T-helper 2 cell treated with Interferon-gamma antibody and Interleukin-4, amounts not matched to agents 5 μg/mL and 100 μg/mL, for 36 hours (primary cell): ENCODE measurements at places on chromosomes 2 and 18.

- H3K4me1 ChIP-seq, result no peaks in the 10 kb centered on the region
- DNase-seq, result no peak
- no peaks in the 10 kb centered on the region for H3K36me3 ChIP-seq
- H3K27ac ChIP-seq, result no peak overlapping the region
- H3K27me3 ChIP-seq, result peaks cover 11% of the 10 kb centered on the region
- H3K4me3 ChIP-seq, result no peak overlapping the region
Observed at GRCh38 chr2:216274194-216274840, 98.0 kb downstream of the MARCHF4 start.

GRCh38 chr2:134505446-134505845 lies 213.4 kb downstream of the TMEM163 start:
- H3K27ac ChIP-seq, result no peak overlapping the region
- H3K4me1 ChIP-seq, result no peaks in the 10 kb centered on the region
- no peaks in the 10 kb centered on the region for H3K36me3 ChIP-seq
- no peak overlapping the region for H3K4me3 ChIP-seq

GRCh38 chr2:56030901-56031300 lies 107.3 kb upstream of the EFEMP1 start:
- no peaks in the 10 kb centered on the region for H3K36me3 ChIP-seq
- no peaks in the 10 kb centered on the region for H3K27me3 ChIP-seq
- H3K27ac ChIP-seq, result no peak overlapping the region
- no peaks in the 10 kb centered on the region for H3K4me1 ChIP-seq
- DNase-seq, result no peak
- H3K4me3 ChIP-seq, result no peak overlapping the region

DNA sequence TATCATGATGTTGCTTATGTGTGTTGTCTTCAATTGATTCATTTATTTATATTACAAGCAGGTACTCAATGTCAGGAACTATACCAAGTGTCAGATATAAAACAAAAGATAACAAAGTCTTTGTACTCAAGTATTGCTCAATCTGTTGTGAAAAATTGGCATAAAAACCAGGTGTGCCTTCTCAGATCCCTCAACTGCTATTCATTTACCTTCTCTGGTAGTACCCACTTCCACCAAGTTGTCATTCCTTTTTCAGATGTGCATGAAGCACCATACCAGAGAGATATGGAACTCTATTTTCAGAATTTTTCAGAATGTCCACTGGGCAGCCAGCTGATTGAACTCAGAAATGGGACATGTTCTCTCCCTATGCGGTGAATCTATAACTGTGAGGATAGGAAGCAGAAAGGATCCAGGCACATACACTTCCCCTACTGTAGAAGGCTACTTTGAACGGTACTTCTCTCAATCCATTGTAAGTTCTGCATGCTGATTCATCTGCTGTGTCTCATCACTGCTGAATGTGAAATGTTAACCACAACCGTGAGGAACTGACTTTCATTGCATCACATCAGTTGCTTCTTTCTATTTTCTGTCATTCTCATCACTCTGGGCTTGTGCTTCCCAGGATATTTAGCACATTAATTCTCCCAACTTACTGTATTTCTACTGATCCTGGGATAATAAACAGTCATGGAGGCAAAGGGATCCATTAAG lies 1621.3 kb downstream of the SUCLG1 start:
- H3K27me3 ChIP-seq, result no peaks in the 10 kb centered on the region
- no peaks in the 10 kb centered on the region for H3K4me1 ChIP-seq
- no peaks in the 10 kb centered on the region for H3K36me3 ChIP-seq
- DNase-seq, result no peak
- H3K27ac ChIP-seq, result no peak overlapping the region
- H3K4me3 ChIP-seq, result no peak overlapping the region

DNA sequence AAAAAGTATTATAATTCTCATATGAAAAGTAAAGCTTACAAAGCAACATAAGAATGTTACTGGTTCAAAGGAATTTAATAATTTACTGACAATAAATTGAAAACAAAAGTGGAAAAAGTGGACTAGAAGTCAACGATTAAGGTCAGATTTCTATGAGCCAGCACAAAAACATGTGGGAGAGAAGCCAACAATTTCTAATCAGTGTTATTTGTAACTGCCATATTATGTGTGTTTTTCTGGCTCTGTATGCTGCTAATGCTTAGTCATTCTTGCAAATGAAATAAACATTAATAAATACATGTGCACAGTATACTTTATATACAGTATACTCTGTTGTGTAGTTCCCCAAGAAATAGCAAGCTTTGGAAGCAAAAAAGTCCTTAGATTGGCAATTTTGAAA lies 301.3 kb upstream of the RGPD4 start:
- H3K4me3 ChIP-seq, result no peak overlapping the region
- DNase-seq, result no peak
- H3K27ac ChIP-seq, result no peak overlapping the region
- no peaks in the 10 kb centered on the region for H3K27me3 ChIP-seq

DNA sequence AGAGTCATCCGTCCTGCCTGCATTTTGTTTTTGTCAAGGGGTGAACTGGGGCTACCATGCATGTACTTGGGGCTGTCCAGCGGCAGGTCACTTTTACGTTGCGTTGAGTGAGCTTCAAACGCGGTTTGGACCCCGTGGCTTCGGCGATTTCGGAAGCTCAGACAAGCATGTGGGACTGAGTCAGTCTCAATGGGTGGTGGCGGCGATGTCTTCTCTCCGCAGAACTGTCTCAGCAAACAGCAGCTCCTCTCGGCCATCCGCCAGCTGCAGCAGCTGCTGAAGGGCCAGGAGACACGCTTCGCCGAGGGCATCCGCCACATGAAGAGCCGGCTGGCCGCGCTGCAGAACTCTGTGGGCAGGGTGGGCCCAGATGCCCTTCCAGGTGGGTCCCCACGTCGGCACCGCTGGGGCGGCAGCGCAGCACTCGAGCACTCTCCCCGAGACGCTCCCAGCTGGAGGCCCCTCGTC lies 21.3 kb downstream of the FBLN7 start:
- no peak for DNase-seq
- no peak overlapping the region for H3K27ac ChIP-seq
- H3K36me3 ChIP-seq, result no peaks in the 10 kb centered on the region
- peaks cover 21% of the 10 kb centered on the region for H3K4me1 ChIP-seq
- H3K4me3 ChIP-seq, result no peak overlapping the region
- no peaks in the 10 kb centered on the region for H3K27me3 ChIP-seq

- DNase-seq, result no peak
- H3K36me3 ChIP-seq, result peaks cover 15% of the 10 kb centered on the region
- peak overlapping the region; percentile 100 for H3K27ac ChIP-seq
- no peaks in the 10 kb centered on the region for H3K27me3 ChIP-seq
Observed at GRCh38 chr2:60883896-60884295, 2.5 kb downstream of the REL start.

- H3K36me3 ChIP-seq, result peaks cover 61% of the 10 kb centered on the region
- peak; percentile 46 for DNase-seq
- H3K27me3 ChIP-seq, result no peaks in the 10 kb centered on the region
- peak overlapping the region; percentile 54 for H3K4me3 ChIP-seq
- H3K4me1 ChIP-seq, result peaks cover 33% of the 10 kb centered on the region
- H3K27ac ChIP-seq, result peak overlapping the region; percentile 90
Observed at GRCh38 chr2:27638037-27638637, 9.3 kb downstream of the GPN1 start.

- no peak overlapping the region for H3K27ac ChIP-seq
- no peak overlapping the region for H3K4me3 ChIP-seq
- no peaks in the 10 kb centered on the region for H3K4me1 ChIP-seq
- no peak for DNase-seq
- H3K36me3 ChIP-seq, result no peaks in the 10 kb centered on the region
Observed at GRCh38 chr2:128600581-128601297, 282.1 kb upstream of the HS6ST1 start.

GRCh38 chr18:57220480-57220879 lies 73.6 kb downstream of the BOD1L2 start:
- H3K36me3 ChIP-seq, result no peaks in the 10 kb centered on the region

DNA sequence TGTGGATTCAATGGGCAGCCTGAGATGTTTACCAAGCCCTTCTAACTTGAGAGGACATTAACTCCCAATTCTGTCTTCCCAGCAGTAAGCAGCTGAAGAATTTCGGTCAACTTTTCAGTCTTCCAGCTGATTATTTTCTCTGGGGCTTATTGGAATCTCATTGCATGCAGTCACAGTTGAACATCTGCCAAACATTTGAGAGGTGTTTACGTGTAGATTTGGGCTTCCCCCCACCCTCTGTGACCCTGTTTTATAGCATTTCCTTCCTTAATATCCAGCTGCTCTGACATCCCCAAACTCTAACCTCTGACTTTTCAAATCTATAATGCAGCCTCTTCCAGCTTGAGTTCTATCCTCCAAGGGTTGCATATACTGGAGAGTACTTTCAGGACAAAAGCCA lies 16.5 kb upstream of the VIT start:
- no peaks in the 10 kb centered on the region for H3K36me3 ChIP-seq
- peaks cover 25% of the 10 kb centered on the region for H3K27me3 ChIP-seq

DNA sequence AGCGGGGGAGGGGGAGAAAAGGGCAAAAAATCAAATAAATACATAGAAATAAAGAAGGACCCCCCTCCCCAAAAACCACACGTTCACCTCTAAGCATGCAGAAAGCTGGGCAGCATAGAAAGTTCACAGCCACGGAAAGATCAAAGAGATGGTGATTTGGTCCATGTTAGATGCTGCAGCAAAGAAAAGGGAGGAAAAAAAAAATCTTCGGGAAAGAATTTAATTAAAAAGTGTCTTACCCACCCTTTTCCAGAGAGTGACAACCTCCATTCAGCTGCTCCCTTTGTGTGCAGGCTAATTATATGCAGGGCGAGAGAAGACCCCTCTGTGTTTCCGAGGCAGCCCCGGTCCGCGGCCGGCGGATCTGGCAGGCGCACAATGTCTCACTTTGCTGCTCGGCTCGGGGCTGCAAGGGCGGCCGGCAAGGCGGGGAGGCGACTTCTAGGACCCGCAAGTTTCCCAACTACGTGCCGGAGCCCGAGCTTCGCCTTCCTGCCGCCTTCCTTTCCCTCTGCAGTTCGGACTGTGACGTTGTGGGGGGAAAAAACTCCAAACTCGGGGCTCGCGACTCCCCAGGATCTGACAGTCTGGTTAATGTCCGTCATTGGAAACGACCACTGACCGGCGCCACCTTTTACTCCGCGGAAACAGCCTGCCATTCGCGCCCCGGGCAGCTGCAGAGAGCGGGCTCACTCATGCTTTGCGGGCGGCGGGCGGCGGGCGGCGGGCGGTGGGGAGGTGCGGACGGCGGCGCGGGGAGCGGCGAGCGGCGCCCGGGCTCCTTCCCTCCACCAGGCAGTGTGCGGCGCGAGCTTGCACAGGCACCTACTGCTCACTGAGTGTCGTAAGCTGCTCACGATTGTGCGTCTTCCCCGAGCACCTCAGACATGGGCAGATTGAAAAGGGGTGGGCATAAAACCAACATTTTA lies at the start of gene LRRTM1:
TSS of gene LRRTM1 (minus strand) at position 844 of the 929 bp plus-strand sequence. CDS start 933 bp downstream, outside the sequence.
- H3K4me3 ChIP-seq, result no peak within 1 kb of the TSS
- no peak for DNase-seq
- no peak within 1 kb of the TSS for H3K27ac ChIP-seq
- no peaks in the 10 kb centered on the region for H3K36me3 ChIP-seq
- no peaks in the 10 kb centered on the region for H3K4me1 ChIP-seq
- H3K27me3 ChIP-seq, result peaks cover 42% of the 10 kb centered on the region

- H3K27me3 ChIP-seq, result no peaks in the 10 kb centered on the region
- no peak overlapping the region for H3K4me3 ChIP-seq
- peaks cover 24% of the 10 kb centered on the region for H3K4me1 ChIP-seq
- peaks cover 5% of the 10 kb centered on the region for H3K36me3 ChIP-seq
- DNase-seq, result no peak
Observed at GRCh38 chr2:26770986-26771586, 7.0 kb downstream of the SLC35F6 start.

DNA sequence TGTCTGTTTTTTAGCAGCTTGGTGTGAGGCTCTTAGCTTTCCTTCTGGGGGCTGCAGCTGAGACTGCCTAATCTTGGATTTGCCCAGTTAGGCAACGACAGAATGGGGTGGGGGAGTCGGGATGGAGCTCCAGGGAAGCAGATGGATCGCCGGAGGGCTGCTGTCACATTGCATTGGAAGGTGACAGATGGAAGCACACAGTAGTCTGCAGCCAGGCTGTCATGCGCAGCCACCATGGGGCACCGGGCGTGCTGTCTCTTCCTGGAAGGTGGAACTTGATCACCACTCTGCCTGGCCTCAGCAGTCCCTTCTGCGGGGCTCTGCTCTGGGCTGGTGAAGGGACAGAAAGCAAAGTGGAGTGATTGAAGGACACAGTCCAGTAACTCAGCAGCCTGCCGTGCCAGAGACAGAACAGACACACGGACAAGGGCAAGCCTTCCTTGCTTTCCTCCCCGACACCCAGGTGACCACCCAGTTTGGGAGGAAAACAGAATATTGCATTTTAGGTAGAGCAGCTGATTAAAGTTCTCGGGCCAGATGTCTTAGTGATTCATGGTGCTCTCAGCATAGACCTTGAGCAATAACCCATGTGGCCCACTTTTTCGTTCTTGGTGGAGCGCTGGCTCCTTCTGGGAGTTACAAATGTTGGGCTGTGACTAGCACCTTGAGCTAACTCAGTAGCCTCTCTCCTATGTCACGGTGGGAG lies 40.9 kb downstream of the RNF144A start:
- H3K27me3 ChIP-seq, result no peaks in the 10 kb centered on the region
- H3K4me3 ChIP-seq, result no peak overlapping the region
- H3K4me1 ChIP-seq, result peaks cover 15% of the 10 kb centered on the region
- H3K36me3 ChIP-seq, result peaks cover 18% of the 10 kb centered on the region
- no peak overlapping the region for H3K27ac ChIP-seq

- H3K4me1 ChIP-seq, result peaks cover 33% of the 10 kb centered on the region
- H3K27me3 ChIP-seq, result no peaks in the 10 kb centered on the region
Observed at GRCh38 chr2:127523269-127523939, 2.9 kb downstream of the IWS1 start.

DNA sequence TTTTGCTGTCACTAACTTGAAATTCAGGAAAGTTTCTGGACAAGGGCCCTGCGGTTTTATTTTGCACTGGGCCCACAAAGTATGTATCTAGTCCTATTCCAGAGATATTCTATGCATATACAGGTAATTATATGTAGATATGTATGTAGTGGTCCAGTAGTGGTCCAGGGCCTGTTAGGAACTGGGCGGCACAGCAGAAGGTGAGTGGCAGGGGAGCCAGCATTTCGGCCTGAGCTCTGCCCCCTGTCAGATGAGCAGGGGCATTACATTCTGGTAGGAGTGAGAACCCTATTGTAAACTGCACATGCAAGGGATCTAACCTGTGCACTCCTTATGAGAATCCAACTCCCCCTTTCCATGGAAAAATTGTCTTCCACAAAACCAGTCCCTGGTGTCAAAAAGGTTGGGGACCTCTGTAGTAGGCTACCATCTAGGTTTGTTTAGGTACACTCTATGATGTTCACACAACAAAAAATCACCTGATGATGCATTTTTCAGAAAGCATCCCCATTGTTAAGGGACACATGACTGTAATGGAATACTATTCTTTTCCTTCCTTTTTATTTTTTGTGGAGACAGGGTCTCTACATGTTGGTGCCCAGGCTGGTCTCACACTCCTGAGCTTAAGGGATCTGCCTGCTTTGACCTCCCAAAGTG lies 2.8 kb upstream of the PPP4R3B start:
- H3K27ac ChIP-seq, result peak overlapping the region; percentile 37
- peak; percentile 12 for DNase-seq
- H3K4me1 ChIP-seq, result peaks cover 33% of the 10 kb centered on the region
- H3K4me3 ChIP-seq, result peak overlapping the region; percentile 4
- H3K36me3 ChIP-seq, result peaks cover 17% of the 10 kb centered on the region

DNA sequence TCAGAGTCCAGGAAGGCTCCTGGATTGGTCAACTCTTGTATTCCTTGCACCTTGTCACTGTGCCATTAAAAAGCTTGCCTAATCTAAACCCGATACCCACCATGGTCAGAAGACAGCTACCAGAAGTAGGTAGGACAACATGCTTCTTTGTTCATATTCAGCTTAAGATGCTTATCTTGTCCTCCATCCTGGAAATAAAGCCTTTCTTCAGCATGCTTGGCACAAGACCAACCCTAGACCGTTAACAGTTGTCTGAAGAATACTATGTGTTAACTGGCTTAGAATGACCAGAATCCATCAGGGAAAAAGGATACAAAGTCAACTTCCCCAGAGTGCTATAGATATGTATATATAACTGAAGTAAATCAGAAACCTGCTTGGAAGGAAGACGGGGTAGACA lies 193.9 kb downstream of the ZRANB3 start:
- no peaks in the 10 kb centered on the region for H3K4me1 ChIP-seq
- DNase-seq, result no peak
- no peak overlapping the region for H3K4me3 ChIP-seq
- H3K27me3 ChIP-seq, result no peaks in the 10 kb centered on the region
